ENCODE measurements at places on chromosomes 13 and 19.

- no peak for DNase-seq
Observed at GRCh38 chr13:22812793-22813192, 368.0 kb upstream of the SGCG start.

DNA sequence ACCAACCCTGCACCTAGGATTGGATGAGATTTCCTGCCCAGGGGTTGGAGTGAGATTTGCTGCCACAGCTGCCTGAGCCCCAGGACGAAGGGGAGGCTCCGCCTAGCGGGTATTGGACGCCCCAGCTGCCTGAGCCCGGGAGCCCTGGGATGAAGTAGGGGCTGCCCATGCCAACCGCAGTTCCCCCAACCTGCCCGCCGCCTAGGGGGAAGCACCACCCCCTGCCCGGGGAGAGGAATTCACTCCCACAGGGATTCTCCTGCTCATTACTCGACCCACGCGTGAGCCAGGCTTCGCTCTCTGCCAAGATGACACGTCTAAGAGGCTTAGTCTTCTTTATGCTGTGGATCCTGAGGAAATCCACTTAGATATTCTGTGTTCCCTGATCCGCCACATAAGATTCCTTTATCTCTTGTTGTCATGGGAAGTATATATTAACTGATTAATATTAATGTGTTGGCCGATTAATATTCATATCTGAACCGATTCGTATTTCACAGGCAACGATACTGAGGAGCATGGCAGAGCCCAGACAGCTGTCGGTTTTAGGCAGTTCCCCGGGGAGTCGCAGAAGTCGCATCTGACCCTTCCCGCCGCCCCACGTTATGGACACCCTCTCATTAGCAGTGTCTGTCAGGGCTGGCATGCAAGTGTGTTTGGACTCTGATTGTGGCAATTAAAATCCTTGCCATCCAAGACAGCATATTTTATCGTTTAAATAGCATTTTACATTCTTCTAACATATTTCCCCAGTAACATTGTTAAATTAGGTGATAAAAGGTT is 44.5 kb upstream of the KCTD15 start:
- DNase-seq = no peak

DNA sequence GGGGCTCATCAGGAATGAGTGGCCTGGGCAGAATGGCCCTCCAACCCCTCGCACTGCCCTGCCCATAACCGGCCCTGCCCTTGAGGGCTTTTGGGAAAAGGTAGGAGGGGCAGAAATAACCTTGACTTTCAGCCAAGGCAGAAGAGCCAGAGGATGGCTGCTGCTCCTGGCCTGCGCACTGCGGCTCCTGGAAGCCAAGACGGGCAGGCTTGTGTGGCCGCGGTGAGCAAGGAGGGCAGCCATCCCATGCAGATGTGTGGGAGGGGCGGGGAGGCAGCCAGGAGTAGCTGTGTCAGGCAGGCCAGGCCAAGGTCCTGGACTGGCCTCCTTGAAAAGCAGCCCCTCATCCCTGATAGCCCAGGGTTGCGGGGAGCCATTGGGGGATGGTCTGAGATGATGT is 57.6 kb upstream of the URI1 start:
- DNase-seq = no peak

GRCh38 chr13:78323040-78323439 is 280.3 kb downstream of the POU4F1 start:
- DNase-seq = no peak

GRCh38 chr13:82681535-82681934 is 1200.7 kb downstream of the SLITRK1 start:
- DNase-seq = no peak

DNA sequence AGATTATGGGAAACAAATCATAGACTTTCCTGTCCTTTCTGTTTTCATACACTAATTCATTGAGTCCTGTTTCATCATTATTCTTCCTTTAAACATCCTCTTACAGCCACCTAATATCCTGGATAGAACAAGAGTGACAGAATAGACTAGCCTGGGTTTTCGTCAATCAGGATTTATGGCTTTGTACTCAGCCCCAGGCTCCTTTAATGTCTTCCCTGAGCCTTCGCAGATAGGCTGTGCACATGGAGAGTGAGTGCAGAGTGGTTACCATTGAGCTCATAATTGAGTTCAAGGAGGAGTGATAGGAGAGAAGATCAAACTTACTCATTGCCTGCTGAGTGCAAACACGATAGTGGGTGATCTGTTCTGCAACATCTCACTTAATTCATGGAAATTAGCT is 304.9 kb downstream of the TDRD3 start:
- DNase-seq = no peak
